Stimulated activated CD4-positive, alpha-beta T cell treated with anti-CD3 and anti-CD28 coated beads, Interleukin-1b, Interleukin-23, amount 100 ng/mL, for 24 hours (primary cell): ENCODE measurements at places on chromosomes 6 and 20.

- no peak for DNase-seq
Measured at GRCh38 chr6:167987396-167988153, 9.9 kb upstream of the KIF25 start.

DNA sequence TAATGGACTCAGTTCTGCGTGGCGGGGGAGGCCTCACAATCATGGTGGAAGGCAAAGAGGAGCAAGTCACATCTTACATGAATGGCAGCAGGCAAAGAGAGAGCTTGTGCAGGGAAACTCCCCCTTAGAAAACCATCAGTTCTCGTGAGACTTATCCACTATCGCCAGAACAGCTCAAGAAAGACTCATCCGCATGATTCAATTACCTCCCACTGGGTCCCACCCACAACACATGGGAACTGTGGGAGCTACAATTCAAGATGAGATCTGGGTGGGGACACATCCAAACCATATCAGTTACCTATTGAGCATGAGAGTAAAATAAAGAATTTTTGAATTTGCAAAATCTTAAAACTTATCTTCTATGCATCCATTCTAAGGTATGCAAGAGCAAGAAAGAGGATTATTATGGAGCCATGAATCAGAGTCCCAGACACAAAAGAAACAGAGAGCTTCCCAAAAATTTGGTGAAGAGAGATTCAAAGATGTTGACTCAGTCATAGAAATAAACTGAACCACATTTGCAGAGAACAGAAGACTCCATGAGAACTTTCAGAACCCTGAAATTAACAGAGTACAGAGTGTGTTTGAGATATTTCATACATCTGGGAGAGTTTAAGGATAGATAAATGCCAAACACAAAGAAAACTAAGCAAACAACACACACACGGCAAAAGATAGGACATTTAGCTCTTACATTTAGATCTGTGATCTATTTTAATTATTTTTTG is 17.1 kb upstream of the MOXD1 start:
- no peak for DNase-seq

- no peak for DNase-seq
Measured at GRCh38 chr6:42292004-42292740, 74.5 kb upstream of the MRPS10 start.

GRCh38 chr6:21808551-21809242 is 215.1 kb downstream of the SOX4 start:
- DNase-seq: no peak

- no peak for DNase-seq
Measured at GRCh38 chr6:6696867-6697531, 108.5 kb downstream of the LY86 start.

DNA sequence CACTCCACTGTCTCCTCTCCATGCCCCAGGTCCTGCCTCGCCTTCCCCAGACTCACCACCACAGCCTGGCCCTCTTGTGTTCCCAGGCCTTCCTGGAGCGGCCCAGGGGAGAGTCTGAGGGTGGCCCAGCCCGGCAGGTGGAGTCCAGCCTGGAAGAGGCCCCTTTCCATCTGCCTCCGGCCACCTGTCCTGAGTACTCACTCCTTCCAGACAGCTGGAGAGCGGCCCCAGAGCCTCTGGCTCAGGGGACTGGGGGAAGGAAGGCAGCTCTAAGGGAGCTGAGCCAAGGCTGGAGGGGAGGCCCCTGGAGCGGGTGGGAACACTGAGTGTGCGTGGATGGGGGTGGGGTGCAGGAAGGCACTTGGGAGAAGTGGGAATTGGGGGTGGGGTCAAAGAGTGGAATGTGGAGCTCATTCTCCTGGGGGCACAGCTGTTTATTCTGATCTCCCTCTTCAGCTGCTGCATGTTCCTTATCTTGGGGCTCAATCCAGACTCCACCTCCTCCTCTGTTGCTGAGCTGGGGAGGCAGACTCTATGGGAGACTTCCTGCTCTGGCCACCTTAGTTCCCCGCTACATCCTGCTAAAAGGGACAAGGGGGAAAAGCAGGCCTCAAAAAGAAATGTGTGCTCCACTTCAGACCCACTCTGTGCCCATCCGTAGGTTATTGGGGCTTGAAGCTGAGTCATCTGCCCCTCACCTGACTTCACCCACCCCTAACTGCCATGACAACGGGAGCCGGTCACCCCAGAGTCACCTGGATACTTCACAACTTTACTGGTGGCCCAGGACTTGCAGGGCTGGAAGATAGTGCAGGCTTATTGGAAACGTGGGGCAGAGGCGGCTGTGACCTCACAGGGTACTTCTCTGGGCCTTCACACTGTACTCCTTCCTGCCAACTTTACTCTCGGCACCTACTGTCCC is 19.5 kb upstream of the TAF8 start:
- no peak for DNase-seq
